H1 (cell line): ENCODE measurements at places on chromosomes 3 and 15. TPM values are rescaled to one million over a fixed set of nuclear protein-coding genes. Genes with fewer than 3 reads are reported as not detected.

Gene FBXO40
- 0.03 and 0.05 TPM in 2 replicates for polyA plus RNA-seq

Gene CLDN16
- 0.02 TPM in 1 of 2 replicates, not detected in the other for polyA plus RNA-seq

Gene SGO1
- polyA plus RNA-seq = 5.7 and 6.9 TPM in 2 replicates

Gene GASK1A
- polyA plus RNA-seq = 4.7 and 5.2 TPM in 2 replicates

Gene ACP3
- 0.67 and 1.4 TPM in 2 replicates for polyA plus RNA-seq

Gene WDR49
- 0.25 and 0.50 TPM in 2 replicates for polyA plus RNA-seq

Gene DMXL2
- 5.9 and 9.5 TPM in 2 replicates for polyA plus RNA-seq

Gene LSAMP
- 1.8 and 2.0 TPM in 2 replicates for polyA plus RNA-seq

Gene BCL2A1
- not detected in 2 replicates for polyA plus RNA-seq

Gene C15orf62
- 0.06 and 0.19 TPM in 2 replicates for polyA plus RNA-seq

Gene ONECUT1
- polyA plus RNA-seq = 0.47 and 0.65 TPM in 2 replicates

Gene CCNB2
- 70.7 and 76.0 TPM in 2 replicates for polyA plus RNA-seq

Gene DPPA2
- polyA plus RNA-seq = 6.6 and 7.8 TPM in 2 replicates

Gene CPNE9
- 6.0 and 7.1 TPM in 2 replicates for polyA plus RNA-seq

Gene NME9
- polyA plus RNA-seq = 0.11 TPM in 1 of 2 replicates, not detected in the other

Gene SCG5
- 11.4 and 18.7 TPM in 2 replicates for polyA plus RNA-seq

Gene GCSAM
- polyA plus RNA-seq = not detected in 2 replicates

Gene FANCD2OS
- polyA plus RNA-seq = not detected in 2 replicates

Gene PXK
- polyA plus RNA-seq = 3.5 and 3.6 TPM in 2 replicates

Gene UBA7
- polyA plus RNA-seq = 0.65 and 1.8 TPM in 2 replicates

Gene KCNMB2
- polyA plus RNA-seq = not detected in 2 replicates

Gene CP
- 0.32 and 0.46 TPM in 2 replicates for polyA plus RNA-seq

Gene FBXW12
- polyA plus RNA-seq = 0.41 and 0.85 TPM in 2 replicates

Gene WNT5A
- polyA plus RNA-seq = 3.9 and 4.2 TPM in 2 replicates

Gene CYP19A1
- polyA plus RNA-seq = not detected in 2 replicates

Gene GOLGA6L7
- polyA plus RNA-seq = not detected in 2 replicates

Gene CLSTN2
- 0.31 and 0.39 TPM in 2 replicates for polyA plus RNA-seq

Gene GOLGA8J
- polyA plus RNA-seq = not detected in 2 replicates

Gene ACAD9
- polyA plus RNA-seq = 27.5 and 35.1 TPM in 2 replicates

Gene RARB
- 0.13 and 0.15 TPM in 2 replicates for polyA plus RNA-seq

Gene GABPB1
- 21.1 and 24.5 TPM in 2 replicates for polyA plus RNA-seq

Gene KLHL40
- polyA plus RNA-seq = 0.02 TPM in 1 of 2 replicates, not detected in the other

Gene PIAS1
- 29.1 and 34.5 TPM in 2 replicates for polyA plus RNA-seq
